ENCODE measurements at places on chromosomes 16 and 17. TPM values are rescaled to one million over a fixed set of nuclear protein-coding genes. Genes with fewer than 3 reads are reported as not detected.

GRCh38 chr16:22711847-22712246, 102.1 kb upstream of the HS3ST2 start:
- no peak overlapping the region for H3K4me3 ChIP-seq
- no peak for DNase-seq
- no peak overlapping the region for H3K27ac ChIP-seq
- no peaks in the 10 kb centered on the region for H3K4me1 ChIP-seq

GRCh38 chr17:35117984-35118383, 1.7 kb downstream of the RAD51D start:
- peaks cover 7% of the 10 kb centered on the region for H3K36me3 ChIP-seq
- H3K4me3 ChIP-seq = peak overlapping the region; percentile 96
- H3K27ac ChIP-seq = peak overlapping the region; percentile 32

- H3K4me3 ChIP-seq = no peak overlapping the region
- no peak overlapping the region for H3K27ac ChIP-seq
- no peaks in the 10 kb centered on the region for H3K36me3 ChIP-seq
- DNase-seq = peak; percentile 19
- H3K27me3 ChIP-seq = peaks cover 24% of the 10 kb centered on the region
- peaks cover 26% of the 10 kb centered on the region for H3K4me1 ChIP-seq
These were observed 29.3 kb downstream of the GINS3 start for GRCh38 chr16:58421529-58421928.

DNA sequence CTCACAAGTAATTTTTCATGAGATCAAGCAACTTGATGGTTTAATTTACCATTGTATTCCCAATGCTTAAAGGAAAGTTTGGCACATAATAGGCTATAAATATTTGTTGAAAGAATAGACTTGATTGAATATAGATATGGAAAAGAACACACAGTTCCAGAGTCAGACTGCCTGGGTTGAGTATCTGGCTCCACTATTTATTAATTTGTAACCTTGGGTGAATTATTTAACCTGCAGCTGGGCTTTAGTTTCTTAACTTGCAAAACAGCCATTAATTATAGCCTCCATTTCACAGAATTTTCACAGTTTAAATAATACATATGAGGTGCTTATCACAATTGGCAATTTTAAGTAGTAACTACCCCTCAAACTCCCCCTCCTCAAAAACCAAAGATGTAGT, 73.6 kb downstream of the NCOR1 start:
- no peak overlapping the region for H3K4me3 ChIP-seq
- no peaks in the 10 kb centered on the region for H3K27me3 ChIP-seq
- H3K27ac ChIP-seq = no peak overlapping the region
- H3K4me1 ChIP-seq = no peaks in the 10 kb centered on the region

- H3K27ac ChIP-seq = no peak overlapping the region
- H3K27me3 ChIP-seq = peaks cover 7% of the 10 kb centered on the region
- no peak for DNase-seq
- no peak overlapping the region for H3K4me3 ChIP-seq
- H3K36me3 ChIP-seq = peaks cover 13% of the 10 kb centered on the region
These were observed 79.5 kb upstream of the RPL38 start for GRCh38 chr17:74123866-74124444.

DNA sequence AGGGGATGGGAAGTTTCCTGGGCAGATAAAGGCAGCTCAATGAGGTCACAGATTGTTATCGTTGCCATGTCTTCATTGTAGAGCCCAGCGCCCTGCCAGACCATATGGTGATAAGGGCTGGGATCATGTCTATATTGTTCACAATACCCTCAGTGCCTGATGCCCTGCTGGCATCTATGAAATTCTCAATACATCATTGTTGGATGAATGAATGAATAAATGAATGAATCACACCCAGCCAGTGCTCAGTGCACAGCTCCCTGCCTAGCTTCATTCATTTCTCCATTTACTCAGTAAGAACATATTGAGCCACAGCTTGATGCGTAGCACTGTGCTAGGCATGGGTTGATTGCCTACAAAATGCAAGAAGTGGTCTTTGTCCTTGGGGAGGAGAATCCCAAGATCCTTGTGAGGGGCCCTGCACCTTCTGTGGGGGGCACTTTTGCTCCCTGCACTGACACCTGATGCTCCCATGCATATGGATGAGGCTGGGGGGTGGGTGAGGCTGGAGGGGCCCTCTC, 29.7 kb downstream of the MRC2 start:
- H3K27me3 ChIP-seq = peaks cover 2% of the 10 kb centered on the region
- H3K27ac ChIP-seq = peak overlapping the region; percentile 32
- H3K4me1 ChIP-seq = peaks cover 80% of the 10 kb centered on the region
- no peak for DNase-seq

GRCh38 chr16:27503662-27504061, 46.1 kb downstream of the GTF3C1 start:
- H3K27me3 ChIP-seq = no peaks in the 10 kb centered on the region
- H3K4me3 ChIP-seq = no peak overlapping the region
- peaks cover 71% of the 10 kb centered on the region for H3K36me3 ChIP-seq
- DNase-seq = peak; percentile 63
- H3K4me1 ChIP-seq = peaks cover 13% of the 10 kb centered on the region

DNA sequence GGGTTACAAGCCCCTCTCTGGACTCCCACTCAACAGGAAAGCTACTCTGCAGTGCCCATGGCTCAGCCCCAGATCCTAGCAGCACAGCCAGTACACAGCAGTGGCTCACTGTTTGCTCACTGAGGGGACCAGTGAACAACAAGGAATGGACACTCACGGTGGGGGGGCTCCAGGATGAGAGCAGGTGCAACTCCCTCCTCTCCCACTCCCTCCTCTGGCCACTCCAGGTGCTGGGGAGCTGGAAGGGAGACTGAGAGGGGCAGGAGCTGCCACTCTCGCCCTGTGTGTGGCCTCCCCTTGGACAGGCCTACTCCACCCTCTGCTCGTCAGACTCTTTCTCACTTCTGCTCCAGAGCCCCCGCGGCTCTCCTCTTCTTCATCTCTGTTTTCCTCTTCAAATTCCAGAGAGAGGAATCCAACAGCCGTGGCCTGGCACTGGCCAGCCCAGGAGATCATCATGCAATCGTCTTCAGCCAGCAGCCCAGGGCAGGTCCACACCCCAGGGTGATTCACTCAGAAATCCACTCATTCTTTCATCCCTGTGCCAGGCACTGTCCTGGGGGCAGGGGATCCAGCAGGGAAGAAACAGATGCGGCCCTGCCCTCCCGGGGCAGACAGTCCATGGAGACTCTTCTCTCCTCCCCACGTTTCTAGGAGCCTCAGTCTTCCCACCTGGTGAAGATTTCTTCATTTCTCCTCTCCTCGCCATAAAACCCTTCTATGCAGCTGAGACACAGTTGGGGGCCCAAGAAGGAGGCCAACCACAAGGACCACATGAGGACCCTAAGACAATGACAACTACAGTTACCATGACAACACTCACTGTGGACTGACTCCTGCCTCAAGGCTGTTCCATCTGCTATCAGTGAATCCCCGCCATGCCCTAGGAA, 30.7 kb downstream of the CFAP20 start:
- DNase-seq = peak; percentile 68
- H3K4me3 ChIP-seq = peak overlapping the region; percentile 21
- H3K36me3 ChIP-seq = no peaks in the 10 kb centered on the region
- peaks cover 14% of the 10 kb centered on the region for H3K4me1 ChIP-seq
- peaks cover 18% of the 10 kb centered on the region for H3K27me3 ChIP-seq

DNA sequence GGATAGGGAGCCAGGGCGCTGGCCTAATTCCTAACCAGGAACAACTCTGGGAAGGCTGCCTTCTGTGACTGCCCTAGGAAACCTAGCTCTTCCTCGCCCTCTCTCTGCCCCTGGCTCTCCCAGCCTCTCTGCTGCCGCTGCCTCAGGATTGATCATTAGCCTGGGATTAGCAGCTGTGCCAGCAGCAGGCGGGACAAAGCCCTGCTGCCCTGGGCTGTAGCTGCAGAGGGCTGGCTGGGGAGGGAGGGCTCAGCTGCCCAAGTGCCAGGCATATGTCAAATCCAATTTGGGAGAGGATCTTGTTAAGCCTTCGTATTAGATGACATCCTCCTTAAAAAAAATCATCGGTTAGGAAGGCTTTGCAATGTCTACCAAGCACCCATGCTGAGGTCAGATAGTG, 144.8 kb upstream of the CCL2 start:
- H3K27ac ChIP-seq = no peak overlapping the region
- DNase-seq = no peak
- H3K27me3 ChIP-seq = no peaks in the 10 kb centered on the region
- no peaks in the 10 kb centered on the region for H3K4me1 ChIP-seq
- H3K36me3 ChIP-seq = no peaks in the 10 kb centered on the region

GRCh38 chr16:1640261-1640941, 28.2 kb downstream of the CRAMP1 start:
- no peak overlapping the region for H3K4me3 ChIP-seq
- no peak overlapping the region for H3K27ac ChIP-seq
- peaks cover 3% of the 10 kb centered on the region for H3K4me1 ChIP-seq
- H3K27me3 ChIP-seq = peaks cover 4% of the 10 kb centered on the region
- no peak for DNase-seq

GRCh38 chr17:79647456-79647915, 36.6 kb upstream of the RBFOX3 start:
- no peaks in the 10 kb centered on the region for H3K4me1 ChIP-seq
- H3K36me3 ChIP-seq = no peaks in the 10 kb centered on the region
- H3K27me3 ChIP-seq = peaks cover 9% of the 10 kb centered on the region
- no peak overlapping the region for H3K4me3 ChIP-seq
- H3K27ac ChIP-seq = no peak overlapping the region
- DNase-seq = no peak

DNA sequence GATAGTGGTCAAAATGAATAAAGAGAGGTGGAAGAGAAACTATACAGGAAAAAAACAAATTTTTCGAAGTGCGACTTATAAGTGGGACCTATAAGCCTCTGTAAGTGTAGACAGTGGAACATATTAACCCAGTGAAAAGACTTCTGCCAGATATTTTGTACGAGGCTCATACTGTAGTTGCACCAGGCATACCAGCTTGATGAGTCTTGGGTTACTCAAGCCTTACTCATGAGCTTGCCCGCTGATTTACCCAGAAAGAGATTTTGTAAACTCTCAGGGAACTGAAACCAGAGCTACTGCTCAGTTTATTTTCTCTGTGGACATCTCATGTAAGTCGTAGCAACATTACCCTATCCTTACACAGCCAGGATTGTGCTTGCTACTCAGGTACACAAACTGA, 708.0 kb upstream of the SOX9 start:
- peaks cover 59% of the 10 kb centered on the region for H3K4me1 ChIP-seq
- no peaks in the 10 kb centered on the region for H3K36me3 ChIP-seq
- no peaks in the 10 kb centered on the region for H3K27me3 ChIP-seq

DNA sequence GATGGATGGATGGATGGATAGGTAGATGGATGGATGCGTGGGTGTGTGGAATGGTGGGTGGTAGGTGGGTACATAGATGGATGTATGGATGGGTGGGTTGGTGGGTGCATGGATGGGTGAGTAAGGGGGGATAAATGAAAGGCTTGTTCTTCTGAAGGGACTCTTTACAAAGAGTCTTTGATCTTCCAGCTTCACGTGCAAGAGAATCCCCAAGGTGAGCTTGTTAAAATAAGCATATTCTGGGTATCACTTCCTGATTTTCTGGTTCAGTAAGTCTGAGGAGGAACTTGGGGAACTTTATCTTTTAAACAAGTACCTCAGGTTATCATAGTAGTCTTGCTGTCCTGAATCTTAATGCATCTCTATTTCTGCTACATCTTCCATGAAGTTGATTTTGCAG, 639.1 kb downstream of the MAF start:
- peaks cover 5% of the 10 kb centered on the region for H3K36me3 ChIP-seq
- no peak overlapping the region for H3K4me3 ChIP-seq
- no peak overlapping the region for H3K27ac ChIP-seq
- H3K27me3 ChIP-seq = no peaks in the 10 kb centered on the region
- DNase-seq = no peak

GRCh38 chr17:1975573-1975972, 49.6 kb downstream of the RTN4RL1 start:
- H3K27me3 ChIP-seq = peaks cover 42% of the 10 kb centered on the region
- no peaks in the 10 kb centered on the region for H3K4me1 ChIP-seq
- H3K36me3 ChIP-seq = no peaks in the 10 kb centered on the region
- H3K27ac ChIP-seq = no peak overlapping the region
- DNase-seq = no peak
- no peak overlapping the region for H3K4me3 ChIP-seq

DNA sequence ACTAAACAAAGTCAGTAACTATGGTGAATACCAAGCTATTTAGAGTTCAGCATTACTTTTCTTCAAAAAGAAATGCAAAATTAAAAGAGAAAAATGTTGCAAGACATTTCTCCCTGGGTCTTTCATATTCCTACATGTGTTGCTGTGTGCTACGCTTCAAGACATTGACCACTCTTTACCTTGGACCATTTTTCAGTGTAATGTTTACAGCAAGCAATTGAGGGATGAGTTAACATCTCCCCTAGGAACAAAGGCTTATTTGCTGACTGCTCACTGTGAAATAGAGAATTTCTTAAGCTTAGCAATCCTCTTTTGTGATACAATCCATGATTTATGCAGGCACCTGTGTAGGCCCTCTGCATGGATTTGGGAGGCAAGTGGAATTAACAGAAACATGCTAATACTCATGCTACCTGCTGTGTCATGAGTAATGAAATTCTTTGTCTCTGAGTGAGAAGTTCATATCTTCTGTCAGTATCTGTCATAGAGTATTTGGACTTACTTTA, 1202.9 kb upstream of the CDH8 start:
- H3K27ac ChIP-seq = no peak overlapping the region
- H3K4me3 ChIP-seq = no peak overlapping the region
- no peak for DNase-seq
- H3K36me3 ChIP-seq = no peaks in the 10 kb centered on the region
- H3K4me1 ChIP-seq = no peaks in the 10 kb centered on the region
- peaks cover 1% of the 10 kb centered on the region for H3K27me3 ChIP-seq

DNA sequence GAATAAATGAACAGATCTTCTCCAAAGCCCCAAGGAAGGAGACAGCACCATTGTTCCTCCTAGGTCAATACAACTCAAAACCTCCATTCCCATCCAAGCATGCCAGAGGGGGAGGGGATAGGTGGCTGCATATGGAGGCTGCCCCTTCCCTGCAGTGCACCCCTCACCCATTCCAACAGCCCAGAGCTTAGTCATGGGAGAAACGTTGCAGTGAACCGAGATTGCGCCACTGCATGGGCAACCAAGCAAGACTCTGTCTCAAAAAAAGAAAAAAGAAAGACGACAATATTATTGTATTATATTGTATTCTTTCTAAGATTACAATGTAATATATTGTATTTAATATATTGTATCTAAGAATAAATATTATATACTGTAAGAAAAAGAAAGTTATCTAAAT, 36.4 kb upstream of the CD300E start:
- H3K36me3 ChIP-seq = no peaks in the 10 kb centered on the region
- H3K4me3 ChIP-seq = no peak overlapping the region
- DNase-seq = no peak
- no peak overlapping the region for H3K27ac ChIP-seq

Gene TMEM231
- total RNA-seq = 12.4 TPM

Gene HASPIN
- 3.8 TPM for total RNA-seq

Gene KRTAP3-2
- total RNA-seq = not detected

Gene RDM1
- total RNA-seq = not detected

Gene KCNH6
- total RNA-seq = not detected

Gene NPIPB9
- 0.83 TPM for total RNA-seq
